ENCODE measurements at places on chromosomes 7 and 10.

- no peak for DNase-seq
These were observed 125.7 kb upstream of the CDK1 start for GRCh38 chr10:60652628-60653027.

DNA sequence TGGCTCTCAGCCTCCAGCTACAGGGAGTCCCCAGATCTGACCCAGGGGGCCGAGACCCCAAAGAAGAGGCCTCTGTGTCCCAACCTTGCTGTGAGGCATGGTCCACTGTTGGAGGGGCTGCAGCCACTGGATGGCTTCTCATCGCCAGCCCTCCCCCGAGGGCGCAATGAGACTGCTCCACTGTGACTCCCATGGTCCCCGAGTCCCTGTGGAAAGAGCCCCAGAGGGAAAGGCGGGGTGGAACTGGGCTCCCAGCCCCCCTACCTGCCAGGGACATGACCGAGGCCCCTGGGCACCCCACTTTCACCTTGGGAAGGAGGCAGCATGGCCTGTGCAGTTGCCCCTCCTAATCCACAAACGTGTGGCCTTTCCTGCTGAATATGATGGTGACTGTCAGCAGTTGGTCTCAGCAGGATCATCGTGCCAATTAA, 33.5 kb upstream of the RET start:
- no peak for DNase-seq

DNA sequence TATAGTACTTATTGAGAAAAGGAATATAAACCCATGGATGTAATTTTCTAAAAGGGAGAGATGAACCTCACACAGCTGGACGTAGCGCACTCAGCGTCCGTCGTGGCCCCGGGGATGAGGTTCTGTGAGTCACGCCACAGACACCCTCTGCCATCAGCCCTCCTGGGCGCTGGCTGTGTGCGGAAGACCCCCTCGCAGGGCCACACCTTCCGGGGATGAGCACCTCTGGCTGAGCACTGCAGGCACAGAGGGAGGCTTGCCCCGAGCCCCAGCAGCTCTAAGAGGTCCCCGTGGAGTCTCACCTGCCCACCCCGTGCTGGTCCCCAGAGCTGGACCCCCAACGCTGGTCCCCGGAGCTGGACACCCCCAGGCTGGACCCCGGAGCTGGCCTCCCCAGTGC, 215.8 kb downstream of the PTPRN2 start:
- no peak for DNase-seq

DNA sequence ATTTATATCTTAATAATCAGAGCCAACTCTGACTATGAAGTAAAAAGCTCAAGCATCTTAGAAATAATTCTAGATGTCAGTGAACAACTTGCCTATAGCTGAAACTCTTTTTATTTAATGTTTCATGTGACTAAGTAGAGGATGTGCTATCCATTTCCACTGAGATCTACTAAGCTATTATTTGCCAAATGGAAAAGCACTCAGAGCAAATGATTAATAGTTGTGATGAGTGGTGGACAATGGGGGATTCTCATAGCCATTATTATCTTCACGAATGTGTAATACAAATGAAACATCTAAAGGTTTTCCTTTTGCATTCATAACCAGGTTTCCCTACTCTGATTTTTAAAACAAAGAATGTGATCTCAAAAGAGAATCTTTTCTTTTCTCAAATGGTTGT, 126.6 kb upstream of the GNAI1 start:
- no peak for DNase-seq

DNA sequence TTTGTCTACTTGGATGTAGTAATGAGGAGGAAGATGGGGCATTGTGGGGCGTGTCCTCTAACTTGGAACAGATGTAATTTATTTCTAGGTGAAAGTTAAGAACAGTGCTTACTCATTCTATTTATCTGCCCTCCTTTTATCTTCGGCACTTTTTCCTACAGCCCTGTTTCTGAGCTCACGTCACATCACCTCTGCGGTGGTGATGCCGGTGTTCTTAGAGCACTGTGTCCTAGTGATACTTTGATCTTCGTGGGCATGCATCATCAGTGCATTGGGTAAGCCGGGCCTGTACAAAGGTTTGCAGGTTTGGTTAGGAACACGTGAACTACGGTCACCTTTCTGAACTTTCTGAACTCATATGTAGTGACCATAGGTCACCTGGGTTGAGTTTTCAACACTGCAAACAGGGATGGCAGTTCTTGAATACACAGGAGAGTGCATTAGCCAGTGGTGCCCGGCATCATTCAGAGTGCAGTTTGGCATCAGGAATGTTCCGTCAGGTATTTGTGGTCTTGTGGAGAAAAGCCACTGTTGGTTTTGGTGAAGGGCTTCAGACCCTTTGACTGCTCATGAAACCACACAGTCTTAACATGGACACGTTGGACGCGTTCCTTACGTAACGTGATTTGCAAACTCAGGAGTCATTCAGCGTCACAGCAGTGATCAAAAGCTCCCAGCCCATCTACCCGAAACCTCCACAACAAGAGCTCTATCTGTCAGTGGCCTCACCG, 5.6 kb downstream of the POR start:
- DNase-seq: no peak

GRCh38 chr7:110564246-110564645, 526.7 kb upstream of the LRRN3 start:
- DNase-seq: no peak

- no peak for DNase-seq
These were observed 13.2 kb upstream of the CAMK2B start for GRCh38 chr7:44338600-44338999.

- no peak for DNase-seq
These were observed 178.6 kb downstream of the POLR1F start for GRCh38 chr7:19530261-19530660.

DNA sequence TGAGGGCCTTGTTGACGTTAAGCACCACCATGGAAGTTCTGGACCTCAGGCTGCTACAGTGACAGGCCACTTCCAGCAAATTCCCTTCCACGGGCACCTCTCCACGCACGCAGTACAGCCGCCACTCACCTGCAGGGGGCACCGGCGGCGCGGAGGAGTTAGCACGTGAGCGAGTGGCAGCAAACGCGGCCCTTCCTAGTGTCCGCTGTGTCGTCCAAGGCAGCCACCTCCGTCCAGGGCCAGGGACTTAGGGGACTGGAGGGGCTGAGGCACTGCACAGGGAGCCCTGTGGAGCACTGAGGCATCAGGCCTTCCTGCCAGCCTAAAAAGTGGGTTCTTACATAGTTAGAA, 164.4 kb downstream of the SVIL start:
- DNase-seq: no peak

GRCh38 chr10:6045878-6046772, 16.0 kb downstream of the IL2RA start:
- no peak for DNase-seq

GRCh38 chr10:57696641-57697040, 571.1 kb downstream of the IPMK start:
- no peak for DNase-seq

- DNase-seq: no peak
These were observed 38.8 kb upstream of the SLC35G1 start for GRCh38 chr10:93854975-93855374.

DNA sequence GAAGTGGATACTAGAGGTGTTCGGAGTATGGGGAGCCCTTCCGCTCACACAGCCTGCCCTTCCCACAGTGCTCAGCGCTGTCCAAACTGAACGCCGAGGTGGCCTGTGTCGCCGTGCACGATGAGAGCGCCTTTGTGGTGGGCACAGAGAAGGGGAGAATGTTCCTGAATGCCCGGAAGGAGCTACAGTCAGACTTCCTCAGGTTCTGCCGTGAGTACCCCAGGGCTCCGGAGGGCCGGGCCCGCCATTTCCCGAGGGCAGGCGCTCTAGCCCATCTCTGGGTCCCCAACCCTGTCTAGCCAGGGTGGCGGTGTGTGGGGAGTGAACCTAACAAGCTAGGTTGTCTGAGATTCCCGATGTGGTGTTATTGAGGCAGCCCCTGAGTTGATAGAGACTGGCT, 59.1 kb downstream of the GTF2IRD1 start:
- no peak for DNase-seq

DNA sequence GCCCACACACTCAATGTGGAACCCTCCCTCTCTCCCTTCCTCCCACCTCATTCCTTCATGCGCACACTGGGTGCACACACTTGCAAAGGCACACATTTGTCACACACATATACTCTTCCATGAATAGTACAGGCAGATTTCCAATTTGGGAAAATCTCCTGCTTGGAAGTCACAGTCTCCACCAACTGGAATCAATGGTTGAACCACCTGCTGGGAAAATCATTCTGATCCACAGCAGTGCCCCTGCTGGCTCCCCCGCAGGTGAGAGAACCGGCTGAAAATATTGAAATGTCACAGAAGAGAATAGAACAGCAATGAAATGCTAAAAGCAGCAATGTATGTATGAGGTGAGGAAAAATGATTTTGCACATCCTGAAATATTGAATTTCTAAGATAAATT, 232.7 kb downstream of the ADAM12 start:
- no peak for DNase-seq

DNA sequence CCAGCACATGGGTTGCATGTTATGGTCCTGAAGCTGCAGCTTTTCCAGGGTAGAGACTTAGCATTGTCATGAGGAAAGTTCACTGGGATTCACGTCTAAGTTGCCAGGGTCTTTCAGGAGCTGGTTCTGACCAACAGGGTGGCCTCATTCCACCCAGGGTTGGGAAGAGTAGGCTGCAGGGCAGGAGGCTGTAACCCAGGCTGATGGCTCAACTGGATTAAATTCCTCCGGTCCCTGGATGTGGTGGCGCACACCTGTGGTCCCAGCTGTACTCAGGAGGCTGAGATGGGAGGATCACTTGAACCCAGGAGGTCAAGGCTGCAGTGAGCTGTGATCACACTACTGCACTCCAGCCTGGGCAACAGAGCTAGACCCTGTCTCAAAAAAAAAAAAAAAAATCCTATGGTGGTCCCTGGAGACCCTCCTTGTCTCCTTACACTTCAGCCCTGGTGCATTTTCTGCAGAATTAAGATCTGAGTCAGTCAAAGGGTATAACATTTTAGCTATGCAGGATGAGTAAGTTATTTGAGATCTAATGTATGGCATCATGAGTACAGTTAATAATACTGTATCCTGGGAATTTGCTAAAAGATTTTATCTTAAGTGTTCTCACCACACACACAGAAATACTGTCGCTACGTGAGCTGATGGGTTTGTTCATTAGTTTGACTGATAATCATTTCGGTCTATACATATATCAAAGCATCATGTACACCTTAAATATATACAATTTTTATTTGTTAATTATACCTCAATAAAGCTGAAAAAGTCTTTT, 44.0 kb downstream of the ASB13 start:
- DNase-seq: no peak

DNA sequence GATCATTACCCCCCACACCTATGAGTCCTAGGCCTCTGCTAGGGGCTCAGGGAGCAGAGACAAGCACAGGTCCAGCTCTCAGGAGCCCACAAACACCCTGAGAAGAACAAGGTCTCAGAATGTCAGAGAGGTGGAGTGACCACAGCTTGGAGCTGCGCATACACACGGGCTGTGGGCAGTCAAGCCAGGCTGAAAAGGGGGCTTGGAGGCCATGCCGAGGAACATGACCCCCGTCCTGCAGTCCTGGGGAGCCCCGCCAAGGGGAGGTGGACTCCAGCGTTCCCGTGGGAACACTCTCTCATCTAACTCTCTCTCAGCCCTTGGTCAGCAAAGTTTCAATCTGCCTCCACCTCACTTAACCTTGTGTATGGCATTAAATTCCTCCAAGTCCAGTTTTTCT, 7.8 kb upstream of the MMP21 start:
- no peak for DNase-seq

DNA sequence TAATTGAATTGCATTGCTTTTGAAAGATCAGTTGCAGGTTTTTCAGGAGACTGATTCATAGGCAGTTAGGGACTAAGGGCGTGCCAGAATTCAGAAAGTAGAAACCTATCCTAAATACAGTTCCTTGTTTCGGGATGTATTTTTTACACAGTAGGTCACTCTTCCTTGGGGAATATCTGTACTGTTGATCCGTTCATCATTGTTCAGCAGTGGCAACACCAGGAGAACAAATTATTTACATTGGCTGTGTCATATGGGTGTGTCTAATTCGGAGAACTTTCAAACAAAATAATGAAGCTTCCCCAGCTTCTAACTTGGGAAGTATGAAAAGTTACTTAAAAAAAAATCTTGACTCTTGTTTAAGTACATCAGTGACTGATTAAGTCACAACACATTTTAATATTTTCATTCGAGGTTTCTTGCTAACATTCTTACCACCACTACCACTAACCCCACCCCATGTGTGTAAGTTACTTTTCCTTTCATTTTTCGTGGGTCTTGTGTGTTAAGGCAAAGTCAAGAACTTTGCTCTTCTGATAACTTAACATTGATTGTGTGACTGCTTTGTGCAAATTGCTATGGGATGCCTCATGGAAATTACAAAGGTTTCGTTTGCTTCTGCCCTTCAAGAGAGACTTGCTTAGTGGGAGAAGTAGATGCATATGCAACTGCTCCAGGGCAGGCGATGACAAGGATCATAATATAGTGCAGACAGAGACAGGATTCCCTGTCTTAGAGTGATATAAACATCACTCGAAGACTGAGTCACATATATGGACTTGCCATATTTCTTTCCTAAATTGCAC, 43.8 kb upstream of the RPA3 start:
- DNase-seq: peak; percentile 30

GRCh38 chr10:76336213-76336963, 905.0 kb downstream of the LRMDA start:
- DNase-seq: no peak

DNA sequence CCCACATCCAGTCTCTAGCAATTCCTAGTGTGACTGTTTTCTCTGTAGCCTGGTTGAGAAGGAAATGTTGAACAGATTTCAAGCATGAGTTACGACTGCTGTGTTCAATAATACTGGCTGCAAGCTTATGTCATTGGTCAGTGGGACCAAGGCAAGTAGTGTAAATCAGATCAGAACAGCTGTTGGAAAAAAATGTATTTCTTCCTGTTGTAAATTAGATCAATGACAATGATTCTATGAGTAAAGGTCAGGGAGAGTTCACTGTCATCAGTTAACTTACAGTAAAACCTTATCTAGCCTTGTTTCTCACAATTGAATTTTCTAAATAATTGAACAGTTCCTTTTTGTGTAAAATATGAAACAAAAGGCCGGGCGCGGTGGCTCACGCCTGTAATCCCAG, 6.7 kb downstream of the OTUD1 start:
- DNase-seq: no peak

DNA sequence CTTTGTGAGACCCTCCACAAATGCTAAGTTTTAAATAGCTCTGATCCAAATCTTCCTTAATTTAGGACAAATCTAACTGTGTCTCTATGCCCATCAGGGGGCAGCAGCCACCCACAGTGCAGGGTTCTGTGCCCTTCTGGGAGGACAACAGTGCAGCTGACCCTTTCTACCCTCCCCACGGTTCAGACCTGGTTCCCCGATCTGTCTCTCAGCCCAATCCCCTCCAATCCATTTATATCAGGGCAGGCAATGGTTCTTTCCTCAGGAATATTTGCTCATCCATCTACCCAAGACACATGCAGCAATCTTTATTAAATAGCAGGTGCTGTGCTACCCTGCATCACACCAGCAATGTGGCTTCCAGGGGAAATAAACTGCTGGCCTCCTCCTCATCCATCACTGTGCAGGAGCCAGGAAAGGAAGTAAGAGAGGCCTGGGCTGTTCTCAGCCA, 4.0 kb upstream of the RBM28 start:
- DNase-seq: peak; percentile 39
